ENCODE measurements at places on chromosomes 3 and 15. TPM values are rescaled to one million over a fixed set of nuclear protein-coding genes. Genes with fewer than 3 reads are reported as not detected.

Gene SEMA3F
- 0.33 TPM for total RNA-seq

Gene THAP10
- 9.4 TPM for total RNA-seq

Gene IQCF5
- total RNA-seq = not detected

- DNase-seq = no peak
Measured at GRCh38 chr3:12258911-12259310, 30.0 kb upstream of the PPARG start.

DNA sequence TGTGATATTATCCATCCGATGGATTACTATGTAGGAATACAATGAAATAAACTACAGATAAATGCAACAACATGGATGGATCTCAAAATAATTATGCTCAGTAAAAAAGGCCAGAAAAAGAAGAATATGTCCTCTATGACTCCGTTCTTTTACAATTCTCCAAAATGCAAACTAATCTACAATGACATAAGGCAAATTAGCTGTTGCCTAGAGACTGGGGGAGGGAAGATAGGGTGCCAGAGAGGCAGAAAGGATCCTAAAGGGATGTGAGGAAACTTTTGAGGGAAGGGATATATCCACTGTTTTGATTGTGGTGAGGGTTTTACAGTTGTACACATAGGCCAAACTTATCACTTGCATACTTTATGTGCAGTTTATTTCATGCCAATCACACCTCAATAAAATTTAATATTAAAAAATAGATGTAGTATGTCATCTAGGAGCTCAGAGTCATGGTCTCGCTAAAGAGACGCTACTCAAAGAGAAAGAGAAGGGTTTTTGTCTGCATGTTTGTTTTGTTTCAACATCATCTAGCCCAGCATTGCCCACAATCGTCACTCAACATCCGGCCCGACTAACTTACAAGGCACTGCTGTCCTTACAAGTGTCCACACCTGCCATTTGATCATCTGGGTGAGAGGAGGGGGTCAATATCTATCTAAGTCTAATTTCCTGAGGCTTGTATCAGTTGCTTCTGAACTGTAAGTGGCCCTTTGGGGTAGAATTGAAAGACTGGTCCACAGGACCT, 29.5 kb downstream of the HES1 start:
- DNase-seq = no peak

DNA sequence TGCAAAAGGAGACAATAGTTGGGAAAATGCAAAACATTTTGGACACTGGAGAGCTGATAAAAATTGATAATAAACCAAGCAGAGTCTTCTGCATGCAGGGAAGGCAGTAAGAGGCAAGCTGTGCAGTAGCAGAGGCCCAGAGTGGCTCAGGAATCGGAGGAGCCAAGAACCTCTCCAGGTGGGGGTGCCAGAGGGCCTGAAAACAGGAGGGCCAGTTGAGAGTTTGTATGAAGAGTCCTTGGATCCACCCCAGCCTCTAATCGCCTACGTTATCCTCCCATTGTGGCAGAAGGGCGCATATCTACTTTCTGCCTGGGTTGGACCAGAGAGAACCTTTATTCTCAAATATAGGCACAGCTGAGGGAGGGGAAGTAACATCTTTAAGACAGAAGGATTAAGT, 48.9 kb upstream of the RBP1 start:
- no peak for DNase-seq

- DNase-seq = no peak
Measured at GRCh38 chr3:192326656-192327055, 400.7 kb downstream of the FGF12 start.

Gene PP2D1
- not detected for total RNA-seq

- DNase-seq = no peak
Measured at GRCh38 chr15:68614286-68615035, 35.7 kb downstream of the CORO2B start.

Gene ANKRD34C
- total RNA-seq = not detected

DNA sequence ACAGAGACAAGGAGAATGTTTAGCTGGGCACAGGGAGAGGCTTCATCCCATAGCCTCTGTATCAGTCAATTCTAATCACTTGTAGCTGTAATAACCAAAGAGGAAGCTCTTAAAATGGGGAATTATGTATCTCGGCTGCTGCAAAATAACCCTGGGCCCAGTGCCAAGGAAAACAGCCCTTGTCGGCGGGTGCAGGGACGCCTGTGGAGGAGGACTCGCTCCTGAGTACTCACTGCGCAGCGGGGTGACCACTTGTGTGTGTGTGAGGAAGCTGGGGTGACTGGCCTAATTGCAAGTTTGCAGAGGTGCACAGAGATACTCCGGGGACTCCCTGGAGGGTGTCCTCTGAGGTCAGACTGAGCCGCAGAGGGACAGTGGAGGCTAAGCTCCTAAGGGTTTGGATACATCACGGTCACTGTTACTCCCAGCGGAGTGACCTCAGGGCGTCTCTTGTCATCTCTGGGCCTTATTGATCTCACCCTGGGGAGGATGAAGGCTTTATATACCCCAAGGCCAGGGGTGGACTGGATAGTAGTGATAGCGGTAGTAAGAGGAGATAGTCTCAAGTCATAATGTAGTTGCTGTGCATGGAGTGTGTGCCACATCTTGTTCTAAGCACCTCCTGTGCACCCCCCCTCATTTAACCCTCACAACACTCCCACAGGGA, 37.2 kb downstream of the SLC6A6 start:
- DNase-seq = no peak

DNA sequence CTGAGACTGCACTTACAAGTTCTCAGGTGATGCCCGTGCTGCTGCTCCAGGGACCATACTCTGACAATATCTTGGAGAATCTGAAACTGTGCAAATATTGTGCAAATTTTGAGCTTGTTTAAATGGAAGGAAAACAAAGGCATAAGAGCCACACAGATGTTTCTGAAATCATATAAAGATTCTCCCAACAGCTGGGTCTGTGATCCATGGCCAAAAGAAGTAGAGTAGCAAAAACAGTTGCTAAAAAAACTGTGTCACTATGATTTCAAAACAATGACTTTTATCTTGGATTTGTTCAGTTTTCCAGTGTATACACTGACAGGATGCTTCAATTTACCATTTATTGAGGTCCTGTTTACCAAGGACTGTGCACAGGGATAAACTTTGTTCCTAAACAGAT, 25.3 kb downstream of the NPTN start:
- no peak for DNase-seq

- DNase-seq = no peak
Measured at GRCh38 chr15:71124937-71125790, 9.9 kb downstream of the THSD4 start.

Gene DNAH1
- total RNA-seq = 0.60 TPM

All from H4 (cell line).